ENCODE measurements at places on chromosomes 12 and 14.
A peak's percentile ranks its signal among the peaks of the same experiment; 100 is the strongest.

- DNase-seq = no peak
These were observed 10.6 kb upstream of the DNAL1 start for GRCh38 chr14:73634011-73634833.

- no peak for DNase-seq
These were observed 22.2 kb downstream of the ZNF664 start for GRCh38 chr12:123995023-123995748.

DNA sequence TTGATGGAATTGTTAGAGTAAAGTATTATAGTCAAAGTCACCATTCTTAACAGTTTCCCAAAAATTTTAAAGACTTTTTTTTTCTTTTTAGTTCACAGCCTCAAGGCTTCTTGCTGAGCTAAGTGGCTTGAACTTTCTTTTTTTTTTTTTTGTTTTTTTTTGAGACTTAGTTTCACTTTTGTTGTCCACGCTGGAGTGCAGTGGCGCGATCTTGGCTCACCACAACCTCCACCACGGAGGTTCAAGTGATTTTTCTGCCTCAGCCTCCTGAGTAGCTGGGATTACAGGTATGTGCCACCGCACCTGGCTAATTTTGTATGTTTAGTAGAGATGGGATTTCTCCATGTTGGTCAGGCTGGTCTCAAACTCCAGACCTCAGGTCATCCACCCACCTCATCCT is 92.8 kb downstream of the SETD3 start:
- DNase-seq = no peak

- no peak for DNase-seq
These were observed 16.1 kb downstream of the UBC start for GRCh38 chr12:124898200-124898922.

DNA sequence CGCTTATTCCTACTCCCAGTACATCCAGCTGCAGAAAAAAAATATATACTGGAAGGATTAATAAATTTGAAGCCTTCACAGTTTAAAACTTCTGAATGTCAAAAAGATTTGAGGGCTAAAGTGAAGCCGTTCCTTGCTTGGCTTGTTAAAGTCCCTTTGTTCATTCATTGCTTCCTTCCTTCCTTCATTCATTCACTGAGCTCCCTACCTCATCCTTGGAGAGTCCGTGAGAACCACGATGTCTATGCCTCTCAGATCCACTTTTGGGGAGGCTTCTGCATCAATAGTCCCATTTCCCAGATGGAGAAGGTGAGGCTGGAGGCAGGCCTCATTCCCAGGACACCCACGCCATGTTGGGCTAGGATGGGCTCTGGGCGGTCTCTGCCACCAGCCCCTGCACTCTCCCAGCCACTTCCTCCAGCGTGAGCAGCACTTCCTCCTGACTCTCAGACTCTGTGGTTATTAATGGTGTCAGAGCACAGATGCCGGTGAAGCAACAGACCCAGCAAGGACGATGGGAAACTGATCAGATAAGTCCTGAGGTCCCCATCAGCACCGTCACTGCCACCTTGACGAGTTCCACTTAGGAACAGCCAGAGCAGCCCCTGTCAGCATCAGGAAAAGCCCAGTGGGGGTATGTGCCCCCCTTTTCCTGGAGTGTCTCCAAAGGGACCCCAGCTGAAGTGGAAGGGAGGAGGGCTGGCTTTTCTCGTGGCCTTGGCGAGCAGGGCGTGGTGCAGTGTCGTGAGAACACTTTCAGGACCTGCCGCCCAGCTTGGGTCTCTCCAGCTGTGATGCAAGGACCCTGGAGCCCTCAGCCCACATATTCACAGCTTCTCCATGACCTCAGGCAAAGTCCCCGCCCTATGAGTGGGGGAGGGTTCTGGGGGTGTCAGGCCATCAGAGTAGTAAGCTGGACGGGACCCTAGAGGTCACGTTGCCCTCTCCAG is 21.2 kb downstream of the ASB2 start:
- no peak for DNase-seq

GRCh38 chr14:30960216-30960615 is 65.2 kb upstream of the AP4S1 start:
- no peak for DNase-seq

DNA sequence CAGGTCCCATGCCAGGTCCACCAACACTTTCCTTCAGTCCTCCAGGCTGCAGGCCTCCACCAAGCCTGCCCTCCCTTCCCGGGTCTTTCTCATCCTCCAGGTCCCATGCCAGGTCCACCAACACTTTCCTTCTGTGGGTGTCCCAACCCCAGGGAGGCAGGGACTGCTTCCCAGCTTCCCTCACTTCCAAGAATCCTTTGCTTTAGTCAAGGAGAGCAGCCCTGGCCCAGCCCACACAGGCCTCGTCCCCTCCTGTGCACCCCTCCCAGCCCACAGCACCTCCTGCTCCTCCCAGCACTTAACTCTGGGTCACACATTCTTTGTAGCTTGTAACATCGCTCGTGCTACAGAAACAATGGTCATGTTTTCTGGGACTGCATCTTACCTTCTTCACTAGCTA is 72.9 kb downstream of the TESC start:
- DNase-seq = peak; percentile 57

DNA sequence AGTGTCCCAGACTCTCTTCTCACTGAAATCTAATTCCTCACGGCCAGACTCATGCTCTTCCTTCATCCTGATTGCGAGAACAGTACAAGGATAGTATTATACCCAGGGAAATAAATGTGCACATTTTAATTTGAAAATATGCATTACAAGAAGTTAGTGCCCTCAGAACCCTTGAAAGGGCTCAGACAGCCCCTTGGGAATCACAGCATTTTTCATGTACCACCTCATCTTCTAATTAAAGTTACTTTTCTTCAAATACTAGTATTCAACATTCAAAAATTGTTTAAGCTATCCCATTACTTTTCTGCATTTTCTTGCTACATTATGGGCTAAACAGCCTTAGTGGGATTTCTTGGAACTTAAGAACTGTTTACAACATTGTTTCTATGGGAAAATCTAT is 1.7 kb upstream of the APPL2 start:
- DNase-seq = no peak

DNA sequence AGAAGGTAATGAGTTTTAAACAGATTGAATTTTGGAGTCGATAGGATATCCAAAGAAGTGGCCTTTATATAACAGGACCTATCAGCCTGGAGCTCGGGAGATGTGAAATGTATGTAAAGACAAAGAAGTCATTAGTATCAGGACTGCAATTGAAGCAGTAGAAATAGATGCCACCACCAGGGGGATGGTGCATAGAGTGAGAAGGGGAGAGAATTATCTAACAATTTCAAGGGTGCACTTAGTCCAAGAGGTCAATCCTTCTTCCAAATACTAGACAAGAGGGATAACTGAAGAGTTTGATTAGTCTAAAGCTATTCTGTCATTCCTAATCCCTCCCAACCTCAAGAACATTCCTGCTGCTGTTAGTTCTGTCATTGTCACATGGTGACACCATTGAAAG is 127.8 kb downstream of the CFAP54 start:
- DNase-seq = no peak

- no peak for DNase-seq
These were observed 52.2 kb downstream of the KRT80 start for GRCh38 chr12:52139579-52140062.

GRCh38 chr12:77323788-77324415 is 258.5 kb upstream of the E2F7 start:
- DNase-seq = no peak

- no peak for DNase-seq
These were observed 52.9 kb downstream of the SPTB start for GRCh38 chr14:64826845-64827244.

DNA sequence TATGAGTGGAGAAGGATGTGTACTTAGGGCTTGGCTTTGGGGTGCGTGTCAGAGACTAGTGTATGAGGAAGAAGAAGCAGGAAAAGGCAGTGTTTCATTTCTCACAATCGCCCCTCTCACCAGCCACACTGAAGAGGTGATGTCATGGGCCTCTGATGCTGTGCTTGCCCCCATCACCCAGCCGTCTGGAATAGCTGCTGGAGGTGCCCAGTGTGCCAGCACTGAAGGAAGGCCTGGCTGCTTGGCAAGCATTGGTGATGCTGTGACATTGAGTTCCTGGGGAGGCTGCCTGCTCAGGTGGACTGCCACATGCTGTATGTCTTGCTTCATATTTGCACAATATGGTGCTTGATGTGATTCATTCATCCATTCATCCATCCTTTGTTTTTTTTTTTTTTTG is 56.2 kb downstream of the CRADD start:
- no peak for DNase-seq

DNA sequence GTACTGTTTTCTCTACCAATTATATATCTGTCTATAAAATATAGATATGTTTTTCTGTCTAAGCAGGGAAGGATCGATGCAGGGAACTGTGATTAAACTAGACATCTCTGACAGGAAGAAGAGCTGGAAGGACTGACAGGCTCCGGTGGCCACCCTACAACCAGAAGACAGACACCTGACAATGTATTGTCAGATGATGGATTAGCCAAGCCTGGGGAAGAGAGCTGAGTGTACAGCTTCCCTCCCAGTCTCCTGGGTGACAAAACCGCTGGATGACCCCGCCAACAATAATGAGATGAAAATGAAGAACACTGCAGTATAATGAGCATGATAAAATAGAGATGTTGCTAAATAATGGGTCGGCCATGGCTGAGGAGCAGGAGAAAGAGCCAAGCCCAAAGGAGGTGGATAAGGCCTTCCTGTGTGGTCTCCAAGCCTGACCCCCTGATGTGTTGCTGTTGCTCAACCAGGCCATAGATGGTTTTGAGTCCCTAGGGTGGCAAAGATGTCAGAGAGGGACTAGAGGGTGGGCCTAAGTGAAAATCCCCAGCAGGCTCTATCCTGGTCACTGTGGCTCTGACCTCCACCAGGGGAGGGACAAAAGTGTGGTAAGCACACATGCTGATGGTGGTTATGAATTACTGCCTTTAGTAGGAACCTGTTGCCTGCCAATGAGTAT is 28.2 kb downstream of the DHRS2 start:
- DNase-seq = no peak

- no peak for DNase-seq
These were observed 291.9 kb downstream of the SOX5 start for GRCh38 chr12:23657598-23657997.

GRCh38 chr14:72610831-72611200 is 283.1 kb downstream of the DPF3 start:
- no peak for DNase-seq

DNA sequence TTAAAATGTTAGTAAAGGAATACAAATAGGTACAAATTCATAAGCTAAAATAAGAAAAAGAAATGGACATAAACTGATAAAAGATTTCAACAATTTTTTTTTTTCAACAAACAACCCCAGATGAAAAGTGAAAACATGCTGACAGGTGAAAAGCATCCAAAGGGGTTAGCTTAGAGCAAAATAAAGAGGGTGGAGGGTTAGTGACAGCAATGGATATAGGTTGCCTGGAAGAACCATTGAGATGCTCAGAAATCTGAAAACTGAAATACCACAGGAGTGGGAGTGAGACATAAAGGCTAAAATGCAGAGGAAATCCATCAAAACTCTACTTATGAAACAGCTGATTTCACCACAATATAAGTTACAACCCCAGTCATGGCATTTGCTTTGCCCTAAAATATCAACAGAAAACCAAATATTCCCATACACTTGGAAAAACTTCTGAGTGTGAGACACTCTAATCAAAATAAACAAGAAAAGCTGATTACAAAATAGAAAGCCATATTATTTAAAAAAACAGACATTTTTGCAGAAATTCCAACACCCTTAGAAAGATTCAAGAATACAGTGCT is 136.3 kb upstream of the PLEKHG7 start:
- no peak for DNase-seq

DNA sequence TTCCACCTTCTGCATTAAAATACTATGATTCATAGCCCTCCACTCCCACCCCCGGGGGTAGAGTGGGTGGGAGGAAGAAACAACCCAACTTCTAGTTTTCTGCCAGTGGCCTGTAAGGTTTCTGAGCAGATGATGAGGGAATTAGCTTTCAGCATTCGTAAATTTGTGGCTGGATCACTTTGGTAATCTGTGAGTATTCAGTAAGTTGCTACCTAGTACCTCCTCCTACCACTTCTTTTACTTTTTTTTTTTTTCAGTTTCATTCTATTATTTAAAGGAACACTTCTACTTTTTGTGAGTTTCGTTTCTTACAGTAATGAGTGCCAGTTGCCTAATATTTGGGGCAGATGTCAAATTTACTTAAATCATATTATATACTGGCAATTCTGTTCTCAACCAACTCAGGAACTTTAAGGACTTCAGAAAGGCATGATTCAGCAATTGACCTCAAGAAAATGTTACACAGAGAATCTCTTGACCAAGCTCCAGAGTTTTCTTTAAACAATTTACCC is 42.4 kb upstream of the EMP1 start:
- DNase-seq = no peak

GRCh38 chr14:74574706-74575105 is 37.3 kb downstream of the LTBP2 start:
- no peak for DNase-seq

DNA sequence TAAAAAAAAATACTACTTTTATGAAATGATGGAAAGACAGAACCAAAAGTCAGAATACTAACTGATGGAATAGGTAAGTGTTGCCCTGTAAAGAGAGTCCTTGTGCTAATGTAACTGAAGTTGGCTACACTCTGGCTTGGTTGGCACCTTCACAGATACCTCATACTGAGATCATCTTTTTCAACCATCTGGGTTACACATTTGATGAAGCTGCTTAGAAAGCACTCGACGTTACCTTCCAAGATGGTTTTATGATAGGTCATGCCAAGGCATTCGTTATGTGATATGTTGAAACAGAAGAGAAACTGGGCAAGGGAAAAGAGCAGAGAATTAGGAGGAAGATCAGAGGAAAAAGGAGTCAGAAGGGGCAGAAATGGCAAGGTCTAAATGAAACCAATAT is 203.8 kb downstream of the ADAMTS20 start:
- no peak for DNase-seq

- DNase-seq = no peak
These were observed 70.5 kb downstream of the SERPINA3 start for GRCh38 chr14:94682736-94683135.

DNA sequence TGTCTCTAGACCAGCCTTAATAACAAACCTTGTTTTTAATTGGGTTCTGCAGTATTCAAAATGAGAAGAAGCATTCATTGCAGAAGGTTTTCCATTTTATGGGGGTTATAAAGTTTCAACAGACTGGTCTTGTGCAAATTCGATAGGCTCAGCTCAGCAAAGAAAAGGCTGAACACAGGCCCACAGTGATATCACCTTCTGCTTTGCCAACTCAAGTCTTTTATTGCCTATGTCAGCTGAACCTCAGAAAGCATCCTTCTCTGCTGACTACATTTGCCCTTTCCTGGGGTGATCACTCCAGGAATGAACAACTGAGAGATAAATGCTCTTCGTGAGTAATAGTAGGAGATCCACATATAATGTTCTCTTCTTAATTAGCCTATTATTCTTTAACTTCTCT is 134.5 kb upstream of the CCDC175 start:
- DNase-seq = no peak

DNA sequence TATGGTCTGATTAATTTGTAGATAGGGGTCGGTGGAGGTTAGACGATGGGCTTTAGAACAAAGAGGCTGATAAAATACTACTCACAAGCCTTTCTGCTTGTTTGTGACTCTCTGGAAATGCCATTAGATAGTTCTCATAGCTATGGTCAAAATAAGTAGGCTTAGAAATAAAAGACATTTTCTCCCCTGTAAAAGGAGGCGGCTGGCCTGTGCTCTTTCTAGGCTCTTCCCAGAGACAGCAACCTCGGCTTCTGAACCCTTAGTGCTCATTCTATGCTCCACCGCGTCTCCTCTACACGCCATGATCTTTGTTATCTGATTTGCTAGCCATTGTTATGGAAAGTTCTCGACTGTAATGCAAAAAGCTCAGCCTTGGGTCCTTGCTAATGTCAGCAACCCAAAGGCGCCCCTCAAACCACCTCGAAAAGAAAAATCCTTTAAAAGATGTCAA is 64.5 kb downstream of the CRADD start:
- no peak for DNase-seq

- DNase-seq = no peak
These were observed 48.0 kb upstream of the OR6J1 start for GRCh38 chr14:22692194-22692593.

All from lower leg skin (tissue), 4 donors.